ENCODE measurements at places on chromosomes 6 and 20.

- no peak for DNase-seq
Observed at GRCh38 chr20:31698803-31699718, 23.6 kb downstream of the BCL2L1 start.

DNA sequence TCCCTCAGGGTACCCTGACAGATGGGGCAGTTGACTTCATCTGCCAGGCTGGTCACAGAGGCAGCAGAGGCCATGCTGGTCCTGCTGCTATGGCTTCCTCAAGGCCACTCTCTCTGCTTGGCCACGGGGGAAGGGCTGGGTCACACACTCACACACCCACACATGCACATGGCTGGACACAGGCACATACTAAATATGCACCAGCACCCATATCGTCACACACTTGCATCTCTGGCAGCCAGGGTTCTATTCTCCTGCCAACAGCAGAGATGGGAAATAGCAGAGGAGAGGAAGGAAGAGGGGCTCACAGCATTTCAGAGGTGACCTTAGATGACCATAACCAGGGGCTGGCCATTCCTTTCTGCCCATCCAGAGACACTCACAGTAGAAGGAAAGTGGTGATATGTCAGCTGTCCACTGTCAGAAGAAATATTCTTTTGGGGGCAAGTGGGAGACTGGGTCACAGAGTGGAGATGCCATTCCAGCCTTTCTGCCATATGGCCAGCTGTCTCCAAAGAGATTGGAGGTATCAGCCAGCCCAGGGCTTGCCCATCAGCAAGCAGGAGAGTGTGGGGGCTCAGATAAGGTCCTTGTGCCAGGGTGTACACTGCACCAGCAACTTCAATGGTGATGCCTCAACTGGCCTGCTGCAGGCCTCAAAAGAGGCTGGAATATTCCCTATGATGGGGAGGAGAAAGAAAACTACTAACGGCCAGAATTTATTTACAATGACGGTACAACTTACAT is at the start of gene TRIM10:
Gene TRIM10 (minus strand): TSS at position 427 of the 747 bp plus-strand sequence. CDS start 353 bp downstream, at position 74.
- DNase-seq, result no peak

- no peak for DNase-seq
Observed at GRCh38 chr20:4997222-4997621, 4.1 kb downstream of the SLC23A2 start.

DNA sequence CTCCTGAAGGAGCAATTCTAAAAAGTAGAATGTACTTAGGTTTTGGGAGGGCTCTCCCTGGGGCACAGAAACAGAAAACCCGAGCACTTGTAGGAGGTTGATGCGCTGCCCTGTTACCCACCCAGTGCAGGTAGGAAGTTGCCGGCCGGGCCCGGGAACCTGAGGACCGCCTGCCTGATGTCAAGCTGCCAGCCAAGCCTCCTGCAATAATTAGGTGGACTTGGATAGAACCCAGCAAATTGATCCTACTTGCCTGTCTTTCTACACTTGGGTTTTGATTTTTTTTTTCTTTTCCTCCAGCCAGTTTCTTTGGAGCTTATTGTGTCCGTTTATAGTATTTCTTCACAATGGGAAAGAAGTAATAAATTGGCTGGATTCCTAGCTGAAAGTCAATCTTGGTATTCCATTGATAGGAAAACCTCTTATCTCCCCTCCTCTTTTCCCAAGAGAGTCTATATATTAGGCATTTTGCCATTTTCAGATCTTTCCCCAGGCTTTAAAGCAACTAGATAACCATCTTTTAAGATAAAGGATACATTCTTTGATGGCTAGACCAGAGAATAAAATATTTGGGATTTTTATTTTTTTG is 78.3 kb upstream of the FYN start:
- no peak for DNase-seq
